ENCODE measurements at places on chromosomes 5 and 9.

GRCh38 chr5:74146796-74147195 is 493.7 kb downstream of the ENC1 start:
- no peak for DNase-seq

- DNase-seq, result no peak
These were observed 20.4 kb upstream of the PIK3R1 start for GRCh38 chr5:68195137-68195536.

DNA sequence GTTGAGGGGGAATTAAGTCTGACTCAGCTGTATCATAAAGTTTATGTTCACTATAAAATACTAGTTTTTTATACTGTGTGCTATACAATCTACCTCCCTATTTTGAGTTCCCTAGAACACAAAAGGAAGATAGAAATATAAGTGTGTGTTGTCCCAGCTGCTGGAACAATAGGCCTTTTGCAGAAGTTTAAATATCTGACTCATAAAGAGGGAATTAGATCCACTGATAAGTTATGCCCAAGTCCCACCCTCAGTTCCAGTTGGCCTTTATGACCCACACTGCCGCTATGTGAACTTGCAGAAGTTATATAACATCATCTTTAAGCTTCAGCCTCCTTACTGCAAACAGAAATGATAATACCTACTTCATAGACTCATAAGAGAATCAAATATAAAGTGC is 88.5 kb upstream of the DAB2 start:
- DNase-seq, result no peak

GRCh38 chr9:136508729-136509500 is 26.1 kb upstream of the SEC16A start:
- no peak for DNase-seq

DNA sequence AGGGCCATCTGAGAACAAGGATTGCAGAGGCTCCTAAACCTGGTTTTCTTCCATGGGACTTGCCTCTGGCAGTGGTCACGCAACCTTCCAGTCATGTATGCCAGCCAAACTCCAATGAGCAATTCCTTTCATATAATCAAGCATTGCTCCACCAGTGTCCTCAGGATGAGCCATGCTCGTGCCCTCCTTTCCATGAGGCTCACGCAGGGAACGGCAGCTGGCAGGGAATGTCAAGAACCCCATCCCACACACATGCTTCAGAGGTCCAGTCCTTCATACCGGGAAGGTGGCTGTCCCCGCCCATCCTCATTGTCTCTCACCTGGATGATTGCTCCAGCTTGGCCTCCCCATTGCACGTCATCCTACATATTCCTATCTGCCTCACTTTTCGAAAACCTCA is 13.4 kb upstream of the ZBTB34 start:
- DNase-seq, result no peak
